Erythroblast (primary cell): ENCODE measurements at places on chromosomes 11 and 22.

- DNase-seq: peak; percentile 76
Measured at GRCh38 chr22:31229402-31230079, 17.4 kb downstream of the LIMK2 start.

DNA sequence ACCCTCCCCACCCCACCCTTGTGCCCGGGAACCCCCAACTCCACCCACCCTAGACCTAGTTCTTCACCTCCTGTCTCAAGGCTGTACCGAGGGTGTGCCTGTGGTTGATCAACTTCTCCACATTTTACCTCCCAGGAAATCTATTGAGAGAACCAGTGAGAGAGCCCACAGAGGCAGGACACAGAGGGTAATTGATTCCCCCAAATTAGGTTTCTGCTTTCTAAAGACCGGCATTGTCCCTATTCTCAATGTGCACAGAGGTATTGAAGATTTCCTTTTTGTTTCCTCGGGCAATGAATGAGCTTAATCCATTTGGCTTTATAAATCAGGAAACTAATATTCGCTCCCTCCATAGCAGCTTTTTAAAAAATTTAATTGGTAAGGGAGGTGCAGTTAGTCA, 6.0 kb upstream of the LMO1 start:
- no peak for DNase-seq

GRCh38 chr11:44260081-44260480, 49.9 kb downstream of the ALX4 start:
- no peak for DNase-seq

DNA sequence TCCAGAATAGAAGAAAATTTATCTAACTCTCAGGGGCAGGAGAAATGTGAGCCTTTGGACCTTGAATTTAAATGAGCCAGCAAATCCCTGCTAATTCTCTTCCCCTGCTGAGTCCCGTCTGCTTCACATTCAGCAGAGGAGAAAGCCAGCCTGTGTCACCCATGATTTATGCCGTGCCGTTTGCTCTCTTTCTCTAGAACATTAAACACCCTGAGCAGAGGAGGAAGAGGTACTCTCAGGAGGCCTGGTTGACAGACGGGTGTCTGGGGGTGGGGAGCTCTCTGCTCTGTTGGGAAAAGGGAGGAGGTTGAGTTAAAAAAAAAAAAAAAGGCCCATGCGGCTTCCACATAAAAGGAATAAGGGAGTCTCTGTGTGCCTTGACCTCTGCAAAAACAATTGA, 11.3 kb upstream of the MTMR3 start:
- DNase-seq: no peak

DNA sequence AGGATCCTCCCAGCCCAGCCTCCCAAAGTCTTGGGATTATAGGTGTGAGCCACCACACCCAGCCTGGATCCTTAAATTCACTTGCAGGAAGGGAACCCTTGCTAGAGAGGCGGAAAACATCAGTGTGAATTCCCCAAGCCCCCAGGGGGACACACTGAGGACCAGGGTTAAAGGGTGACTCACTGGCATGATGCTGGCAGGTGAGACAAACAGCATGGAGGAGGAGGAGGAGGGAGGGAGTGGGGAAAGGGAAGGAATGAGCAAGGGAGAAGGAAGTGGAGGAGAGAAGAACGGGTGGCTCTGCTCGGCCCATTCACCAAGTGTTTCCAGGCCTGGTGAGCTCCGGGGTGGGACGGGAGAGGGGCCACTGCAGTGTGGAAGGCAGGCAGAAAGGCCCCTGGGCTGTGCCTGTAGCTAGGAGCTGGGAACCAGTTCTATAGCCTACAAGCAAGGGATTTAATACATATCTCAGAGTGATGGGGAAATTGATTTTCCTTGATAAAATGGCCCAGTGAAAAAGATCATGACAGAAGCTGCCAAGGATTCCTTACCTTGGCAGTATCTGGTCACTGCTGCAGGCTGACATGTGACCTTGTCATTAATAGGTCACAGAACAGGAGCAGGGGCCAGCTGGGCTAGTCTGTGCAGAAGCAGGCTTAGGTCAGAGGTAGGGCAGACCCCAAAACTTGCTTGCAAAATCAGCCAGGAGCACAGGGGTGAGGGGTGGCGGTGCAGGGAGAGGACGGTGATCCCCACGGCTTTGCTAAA, 370.2 kb downstream of the SHANK2 start:
- DNase-seq: no peak

DNA sequence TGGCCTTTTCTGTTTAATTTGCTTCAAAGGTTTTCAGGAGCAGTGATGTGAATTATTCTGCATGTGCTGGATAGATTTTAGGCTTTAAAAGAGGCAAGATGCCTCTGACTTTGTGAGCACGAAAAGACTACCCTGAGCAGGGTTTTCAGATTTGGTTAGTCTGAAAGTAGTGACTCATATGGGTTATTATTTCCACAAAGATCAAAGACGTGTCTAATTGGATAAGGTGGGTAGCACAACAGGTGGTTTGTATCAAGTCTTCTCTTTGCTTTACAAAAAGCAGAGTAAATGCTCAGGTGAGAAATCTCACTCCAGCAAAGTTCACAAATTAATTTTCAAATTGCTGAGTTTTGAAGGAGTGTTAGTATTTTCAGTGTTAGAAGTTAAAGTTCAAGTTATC, 37.6 kb upstream of the DBX1 start:
- DNase-seq: no peak

DNA sequence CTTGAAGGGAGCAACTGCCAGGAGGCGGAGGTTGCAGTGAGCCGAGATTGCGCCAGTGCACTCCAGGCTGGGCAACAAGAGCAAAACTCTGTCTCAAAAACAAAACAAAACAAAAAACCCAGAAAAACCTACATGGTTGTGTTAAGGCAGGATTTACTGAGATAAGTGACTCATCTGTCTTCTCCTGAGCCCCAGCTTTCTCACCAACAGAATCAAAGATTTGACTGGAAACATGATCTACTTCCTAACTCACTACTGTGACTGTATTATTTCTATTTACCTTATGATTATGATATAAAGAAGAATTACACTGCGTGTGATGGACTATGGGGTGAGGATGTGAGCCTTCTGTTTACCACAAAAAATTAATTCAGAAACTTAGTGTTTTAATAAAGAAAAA, 21.8 kb downstream of the FAM118B start:
- DNase-seq: no peak

- no peak for DNase-seq
Measured at GRCh38 chr22:46547179-46547882, 9.9 kb upstream of the CELSR1 start.

DNA sequence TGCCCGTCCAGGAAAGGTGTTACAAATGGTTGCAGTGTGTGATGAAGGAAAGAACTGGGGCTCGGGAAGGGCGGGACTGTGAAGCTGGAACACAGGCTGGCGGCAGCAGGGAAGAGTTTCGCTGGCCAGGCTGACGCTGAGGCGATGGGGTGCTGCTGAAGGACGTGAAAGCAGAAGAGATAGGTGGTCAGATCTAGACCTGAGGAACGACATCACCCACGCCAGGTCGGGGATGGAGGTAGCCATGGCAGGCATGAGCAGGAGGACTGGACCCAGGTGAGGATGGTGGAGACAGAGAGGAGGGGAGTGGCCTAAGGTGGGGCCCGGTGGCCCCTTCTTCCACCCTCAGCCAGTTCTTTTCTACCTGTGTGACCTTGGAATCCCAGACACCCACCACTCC, 9.1 kb downstream of the CDC42EP2 start:
- DNase-seq: no peak

- peak; percentile 41 for DNase-seq
Measured at GRCh38 chr22:23837911-23838680, 710 bp downstream of the DERL3 start.

GRCh38 chr11:95682552-95682951, 107.0 kb downstream of the FAM76B start:
- no peak for DNase-seq

DNA sequence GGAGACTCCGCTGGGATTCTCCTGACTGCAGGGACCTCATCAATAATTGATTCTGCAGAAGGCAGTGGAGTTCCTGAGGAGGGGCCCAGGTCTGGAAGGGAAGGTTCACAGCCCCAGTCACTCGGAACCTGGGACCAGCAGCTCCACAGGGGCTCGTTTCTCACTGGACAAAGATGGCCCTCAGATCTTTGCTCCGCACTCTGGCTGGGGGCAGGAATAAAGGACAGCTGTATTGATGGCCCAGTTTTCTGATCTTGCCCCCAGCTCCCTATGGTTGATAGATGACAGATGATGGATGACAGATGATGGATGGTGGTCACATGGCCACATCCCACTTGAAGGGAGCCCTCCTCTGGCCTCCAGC, 11.3 kb upstream of the BCR start:
- DNase-seq: no peak

GRCh38 chr11:19790831-19791552, 78.4 kb downstream of the NAV2 start:
- no peak for DNase-seq

DNA sequence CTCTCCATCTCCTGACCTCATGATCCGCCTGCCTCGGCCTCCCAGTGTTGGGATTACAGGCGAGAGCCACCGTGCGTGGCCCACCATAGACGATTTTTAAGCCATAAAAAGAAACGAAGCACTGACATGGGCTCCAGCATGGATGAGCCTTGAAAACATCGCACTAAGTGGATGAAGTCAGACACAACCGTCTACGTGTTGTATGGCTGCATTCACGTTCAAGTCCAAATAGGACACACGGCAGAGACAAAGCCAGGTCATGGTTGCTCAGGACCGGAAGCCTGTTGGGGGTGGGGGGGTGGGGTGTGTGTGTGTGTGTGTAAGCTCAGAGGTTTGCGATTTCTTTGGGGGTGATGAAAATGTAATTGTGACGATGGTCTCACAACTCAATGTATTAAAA, 10.0 kb downstream of the RRP7A start:
- no peak for DNase-seq

- no peak for DNase-seq
Measured at GRCh38 chr11:12266943-12267342, 110.4 kb upstream of the PARVA start.

- DNase-seq: no peak
Measured at GRCh38 chr11:93525601-93526345, 17.4 kb downstream of the SMCO4 start.

- DNase-seq: peak; percentile 59
Measured at GRCh38 chr11:15967966-15968365, 388.4 kb downstream of the SOX6 start.

GRCh38 chr11:126419801-126420697, 64.6 kb downstream of the ST3GAL4 start:
- peak; percentile 92 for DNase-seq

DNA sequence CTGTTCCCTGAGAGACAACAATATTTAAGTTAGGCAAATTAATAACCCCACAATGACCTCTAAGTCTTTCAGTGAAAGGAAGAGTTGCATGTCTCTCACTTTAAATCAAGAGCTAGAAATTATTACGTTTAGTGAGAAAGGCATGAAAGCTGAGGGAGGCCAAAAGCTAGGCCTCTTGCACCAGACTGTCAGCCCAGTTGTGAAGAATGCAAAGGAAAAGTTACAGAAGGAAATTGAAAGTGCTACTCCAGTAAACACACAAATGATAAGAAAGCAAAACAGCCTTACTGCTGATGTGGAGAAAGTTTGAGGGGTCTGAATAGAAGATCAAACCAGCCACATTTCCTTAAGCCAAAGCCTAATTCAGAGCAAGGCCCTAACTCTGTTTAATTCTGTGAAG, 45.0 kb downstream of the BBOX1 start:
- DNase-seq: no peak

- no peak for DNase-seq
Measured at GRCh38 chr11:91124363-91124762, 901.5 kb upstream of the CHORDC1 start.

GRCh38 chr22:27474711-27475547, 326.6 kb downstream of the MN1 start:
- DNase-seq: no peak

DNA sequence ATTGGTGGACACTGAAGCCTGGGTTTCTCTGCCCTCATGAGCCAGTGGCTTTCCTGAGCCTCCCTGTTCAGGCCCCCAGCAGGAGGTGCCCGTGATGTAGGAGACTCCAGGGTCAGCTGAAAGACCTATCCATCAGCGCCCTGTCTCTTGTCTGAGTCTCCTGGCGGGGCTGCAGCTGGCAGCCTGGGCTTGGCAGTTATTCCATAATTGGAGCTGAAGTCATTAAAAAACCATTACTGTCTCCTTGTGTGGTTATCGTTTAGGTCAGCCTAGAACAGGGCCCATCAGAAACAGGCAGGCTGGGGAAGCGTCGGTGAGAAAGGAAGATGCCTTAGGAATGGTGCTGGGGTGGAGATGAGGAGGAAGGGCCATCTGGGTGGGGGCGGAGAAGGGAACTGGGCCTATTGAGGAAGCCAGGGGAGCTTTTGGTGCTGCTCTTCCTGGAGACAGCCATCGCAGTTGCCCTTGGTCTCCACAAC, 5.0 kb downstream of the TUB start:
- no peak for DNase-seq

- DNase-seq: no peak
Measured at GRCh38 chr11:19818619-19819018, 106.0 kb downstream of the NAV2 start.

- no peak for DNase-seq
Measured at GRCh38 chr11:69003866-69004367, 9.1 kb downstream of the MRGPRF start.

- DNase-seq: peak; percentile 93
Measured at GRCh38 chr22:19178657-19179496, at the start of gene SLC25A1. Gene SLC25A1 (minus strand): TSS chr22:19178736. CDS start chr22:19178673, 63 bp downstream.

- DNase-seq: no peak
Measured at GRCh38 chr11:62273789-62274275, 3.9 kb downstream of the SCGB2A2 start.

DNA sequence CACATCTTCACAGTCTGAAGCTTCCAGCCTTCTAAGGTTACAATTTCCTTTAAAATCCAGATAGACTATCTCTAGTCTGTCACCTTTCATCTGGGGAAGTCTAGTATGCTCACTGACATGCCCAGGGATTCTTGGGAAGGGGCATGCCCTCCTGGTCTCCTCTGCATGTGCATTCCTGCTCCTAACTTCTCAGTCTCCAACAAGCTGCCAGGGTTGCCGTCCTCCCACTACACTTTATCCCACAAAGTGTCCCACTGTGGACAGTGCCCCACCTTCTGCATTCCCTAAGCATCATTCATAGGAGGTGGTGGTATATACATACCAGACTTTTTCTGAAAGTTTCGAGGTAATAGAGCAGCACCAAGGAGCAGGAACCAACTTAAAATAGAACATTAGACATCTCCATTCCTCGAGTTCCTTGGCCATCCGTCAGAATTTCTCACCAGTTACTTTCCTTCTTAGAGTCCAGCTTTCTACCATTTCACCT, 28.7 kb downstream of the EIF3F start:
- DNase-seq: no peak

GRCh38 chr11:79697905-79698304, 257.1 kb upstream of the TENM4 start:
- no peak for DNase-seq

DNA sequence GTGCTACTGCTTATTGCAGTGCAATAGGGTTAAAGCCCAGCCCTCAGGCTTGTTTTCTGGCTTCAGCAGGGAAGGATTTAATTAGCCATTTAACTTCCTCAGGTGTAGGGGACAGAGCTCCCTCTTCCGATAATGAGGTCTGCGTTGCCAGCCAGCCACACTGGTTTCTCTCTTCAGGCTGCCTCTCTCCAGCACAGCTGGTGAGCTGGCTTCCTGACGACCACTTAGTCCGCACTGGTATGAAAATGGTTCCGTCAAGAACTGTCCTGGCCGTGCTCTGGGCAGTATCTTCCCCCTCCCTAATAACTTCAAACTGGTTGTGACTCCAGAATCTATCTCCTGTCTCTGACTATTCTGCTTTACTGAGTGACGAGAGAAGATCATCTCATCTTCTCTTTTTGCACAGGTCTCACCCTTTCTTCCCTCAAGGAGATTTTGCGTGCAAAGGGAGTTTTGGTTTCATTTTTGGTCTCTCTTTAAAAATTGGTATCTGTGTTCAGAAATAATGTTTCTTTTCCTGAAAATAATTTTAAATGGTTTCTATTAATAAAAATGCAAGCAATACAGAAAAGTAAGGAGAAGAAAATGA, 49.2 kb downstream of the CNTN5 start:
- no peak for DNase-seq
